ENCODE measurements at places on chromosomes 5 and 9.

DNA sequence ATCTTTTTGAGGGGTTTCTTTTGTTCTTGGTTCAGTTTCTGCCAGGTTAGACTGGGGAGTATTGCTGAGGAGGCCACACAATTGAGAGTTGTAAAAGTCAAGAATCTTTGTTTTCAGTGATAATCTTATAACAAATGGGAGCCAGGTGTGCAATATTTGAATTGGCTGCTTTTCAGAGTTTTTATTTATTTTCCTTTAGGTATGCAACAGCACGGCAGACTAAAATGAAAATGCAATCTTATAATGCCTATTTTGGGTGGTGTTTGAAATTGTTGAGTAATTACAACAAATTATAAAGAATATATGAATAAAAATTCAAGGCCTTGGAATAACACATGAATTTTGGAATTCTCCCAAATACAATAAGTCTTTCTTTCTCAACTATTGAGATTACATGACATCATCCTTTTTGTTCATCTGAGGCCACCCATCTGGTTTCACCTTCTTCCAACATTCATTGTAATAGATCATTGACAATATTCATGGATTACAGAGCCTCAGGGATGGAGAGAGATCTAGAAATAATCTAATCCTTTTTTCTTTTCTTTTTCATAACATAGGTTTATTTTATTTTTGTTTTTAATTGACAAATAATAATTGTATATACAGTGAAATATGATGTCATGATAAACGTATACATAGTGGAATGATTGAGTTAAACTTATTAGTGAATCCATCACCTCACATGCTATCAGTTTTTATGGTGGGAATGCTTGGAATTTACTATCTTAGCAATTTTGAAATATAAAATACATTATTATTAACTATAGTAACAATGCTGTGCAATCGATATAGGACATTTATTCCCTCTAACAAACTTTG is 1061.0 kb downstream of the NR2F1-AS1 start:
- no peak for DNase-seq

- no peak for DNase-seq
Measured at GRCh38 chr5:180486636-180487149, 7.5 kb upstream of the CNOT6 start.

DNA sequence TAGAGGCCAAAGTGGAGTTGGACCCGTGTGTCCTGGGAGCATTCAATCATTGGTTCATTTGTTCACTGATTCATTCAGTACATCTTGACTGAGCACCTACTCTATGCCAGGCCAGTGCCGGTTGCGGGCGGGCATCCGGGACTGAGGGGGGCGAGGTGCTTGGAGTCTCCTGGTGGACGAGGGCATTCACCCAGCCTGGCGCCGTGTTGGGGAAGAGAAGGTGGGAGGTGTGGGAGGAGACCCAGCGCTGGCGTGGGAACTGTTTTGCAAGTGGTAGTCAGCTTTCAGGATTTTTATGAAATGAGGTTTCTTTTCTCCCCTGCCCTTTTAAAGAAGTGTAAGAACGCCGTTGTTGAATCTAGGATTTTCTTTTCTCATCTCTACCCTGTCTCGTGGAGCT is 37.2 kb downstream of the NCS1 start:
- DNase-seq, result no peak

GRCh38 chr9:4600368-4600767 is 61.7 kb upstream of the PLPP6 start:
- DNase-seq, result no peak

- no peak for DNase-seq
Measured at GRCh38 chr5:143860211-143860610, 48.2 kb downstream of the HMHB1 start.

- DNase-seq, result no peak
Measured at GRCh38 chr5:115641948-115642347, 16.1 kb upstream of the TMED7 start.

DNA sequence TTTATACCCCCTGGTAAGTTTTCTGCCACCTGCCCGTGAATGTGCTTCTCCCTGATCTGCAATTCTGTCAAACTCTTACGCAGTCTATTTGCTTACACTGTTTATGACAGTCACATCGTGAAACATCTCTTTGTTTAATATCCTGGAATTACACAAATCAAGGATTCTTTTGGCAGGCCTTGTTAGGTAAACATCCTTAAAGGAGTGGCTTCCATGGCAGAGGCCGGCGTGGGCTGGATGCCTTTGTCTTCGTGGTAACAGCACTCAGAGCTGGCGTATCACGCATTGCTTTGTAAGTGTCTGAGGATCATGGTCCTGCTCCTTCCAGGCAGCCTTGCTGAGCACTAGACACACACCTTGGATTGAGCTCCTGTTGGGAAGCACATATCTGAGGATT is 145.7 kb downstream of the IRX1 start:
- DNase-seq, result no peak

GRCh38 chr5:38292228-38292627 is 33.9 kb downstream of the EGFLAM start:
- DNase-seq, result no peak

GRCh38 chr9:99563364-99563763 is 258.3 kb upstream of the NR4A3 start:
- no peak for DNase-seq

DNA sequence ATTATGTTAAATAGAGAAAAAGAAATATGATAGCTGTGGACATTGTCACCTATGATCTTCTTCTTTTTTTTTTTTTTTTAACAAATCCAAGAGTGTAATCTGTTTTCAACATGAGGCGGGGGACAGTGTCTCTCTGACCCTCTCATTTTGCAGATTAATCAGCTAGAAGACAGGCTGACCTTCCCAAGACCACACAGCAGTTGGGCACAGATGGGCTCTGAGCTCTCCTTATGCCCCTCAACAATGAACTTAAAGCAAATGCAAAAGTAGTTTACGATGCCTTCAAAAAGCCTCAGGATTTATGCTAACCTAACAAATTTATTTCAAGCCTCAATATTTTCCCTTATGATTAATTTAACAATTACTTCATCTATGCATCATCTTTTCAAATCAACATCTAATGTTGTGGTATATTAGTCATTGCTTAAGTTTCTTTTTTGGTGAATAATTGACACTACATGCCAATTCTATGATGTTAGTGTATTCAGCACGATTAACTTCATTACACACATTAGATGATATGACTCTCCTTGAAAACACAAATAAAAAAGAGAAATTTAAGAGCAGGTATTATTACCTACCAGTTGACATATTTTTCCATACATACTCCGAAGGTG is 7.4 kb downstream of the NFIL3 start:
- DNase-seq, result no peak

DNA sequence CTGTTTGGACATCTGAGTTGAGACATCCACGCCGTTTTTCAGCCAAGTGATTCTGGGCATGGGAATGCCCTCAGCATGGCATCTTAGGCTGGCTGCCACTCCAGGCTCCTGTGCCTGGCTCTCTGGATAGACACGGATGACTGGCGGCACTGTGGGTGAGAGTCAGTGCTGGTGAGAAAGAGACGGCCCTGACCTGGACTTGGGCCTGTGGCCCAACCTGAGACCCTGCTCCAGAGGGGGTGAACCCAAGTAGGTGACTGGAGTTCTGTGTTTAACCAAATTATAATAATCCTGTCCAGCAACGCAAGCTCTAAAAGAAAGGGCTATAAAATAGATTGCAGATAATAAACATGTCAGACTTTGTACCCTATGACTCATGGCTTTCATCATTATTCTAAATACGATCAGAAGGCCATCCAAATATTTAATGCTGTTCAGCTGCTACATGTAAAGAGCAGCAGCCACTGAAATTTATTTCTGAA is 173.9 kb downstream of the HSPA4 start:
- no peak for DNase-seq

DNA sequence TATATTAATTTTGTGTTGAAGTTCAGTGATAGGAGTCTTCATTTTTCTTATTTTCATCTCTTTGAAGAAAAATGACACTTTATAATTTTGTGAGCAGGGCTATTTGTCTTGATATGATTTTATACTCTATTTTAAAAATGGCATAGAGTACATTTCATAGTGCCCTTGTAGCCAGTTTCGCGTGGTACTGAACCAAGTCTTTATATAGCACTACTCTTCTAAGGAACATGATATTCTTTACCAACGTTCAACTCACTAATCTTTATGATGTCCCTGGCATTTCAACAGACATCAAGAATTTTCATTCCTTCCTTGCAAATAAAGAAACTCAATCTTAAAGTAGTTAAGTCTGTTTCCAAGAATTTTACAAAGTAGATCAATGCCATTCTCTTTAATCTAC is 41.5 kb upstream of the HOMER1 start:
- DNase-seq, result no peak

DNA sequence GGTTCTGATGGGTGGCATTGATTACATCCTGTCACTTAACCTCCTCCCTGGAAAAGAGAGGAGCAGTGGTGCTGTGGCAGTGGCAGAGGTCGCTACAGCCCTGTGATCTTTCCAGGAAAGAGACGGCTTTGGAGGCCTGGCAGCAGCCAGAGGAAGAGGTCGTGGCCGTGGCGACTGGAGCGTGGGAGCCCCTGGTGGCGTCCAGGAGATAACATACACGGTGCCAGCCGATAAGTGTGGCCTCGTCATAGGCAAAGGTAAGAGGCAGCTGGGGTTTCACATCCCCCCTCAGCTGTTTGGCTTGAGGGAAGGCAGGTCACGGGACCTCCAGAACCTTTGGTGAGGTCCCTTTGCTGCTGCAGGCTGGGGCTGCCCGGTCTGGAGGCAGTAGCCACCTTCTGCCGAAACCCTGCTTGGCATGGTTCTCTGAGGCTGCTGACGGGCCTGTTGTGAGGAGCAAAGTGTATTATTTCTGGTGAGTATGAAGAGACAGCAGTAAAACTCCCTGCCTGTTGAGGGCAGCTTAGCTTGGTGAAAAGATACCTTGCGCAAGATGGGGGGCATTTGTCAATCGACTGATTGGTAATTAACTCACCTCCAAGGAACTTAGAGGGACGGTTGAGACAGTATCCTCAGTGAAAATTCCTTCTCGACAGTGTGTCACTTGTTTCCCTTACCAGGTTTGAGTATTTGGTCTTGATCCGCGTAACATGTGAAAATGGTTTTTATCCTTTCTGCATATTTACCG is 38.0 kb upstream of the PRDM12 start:
- DNase-seq, result no peak

- DNase-seq, result no peak
Measured at GRCh38 chr5:90530736-90531487, 1.5 kb upstream of the LYSMD3 start.

DNA sequence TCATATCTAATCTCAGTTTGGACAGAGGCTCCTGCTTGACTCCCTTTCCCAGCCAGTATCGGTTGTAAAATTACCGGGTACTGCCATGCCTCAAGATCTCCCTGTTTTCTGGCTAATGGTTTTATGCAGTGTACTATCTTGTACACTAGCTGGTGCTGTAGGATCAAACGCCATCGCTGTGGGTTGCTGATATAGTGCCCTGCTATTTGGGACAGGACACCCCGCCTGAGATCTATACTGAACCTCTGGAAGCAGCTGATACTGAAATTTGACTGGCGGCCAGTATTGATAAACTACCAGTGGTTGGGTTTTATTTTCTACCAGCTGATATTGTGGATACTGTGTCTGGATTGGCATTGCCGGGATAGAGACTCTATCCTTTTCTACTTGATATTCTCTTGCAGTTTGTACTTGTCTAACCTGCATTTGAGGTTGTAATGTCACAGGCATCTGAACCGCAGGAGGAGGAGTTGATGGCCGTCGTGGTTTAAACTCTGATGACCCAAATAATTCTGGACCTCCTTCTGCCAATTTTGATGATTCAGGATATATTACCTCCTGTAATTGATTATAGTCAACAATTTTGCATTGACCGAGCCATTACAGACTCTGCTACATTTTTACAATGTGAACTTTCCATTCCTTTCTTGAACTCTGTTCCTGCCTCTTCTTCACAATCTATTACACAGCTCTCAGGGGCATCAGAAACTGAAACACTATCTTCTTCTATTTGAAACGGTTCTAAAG is 112.5 kb upstream of the LARP1 start:
- DNase-seq, result no peak

DNA sequence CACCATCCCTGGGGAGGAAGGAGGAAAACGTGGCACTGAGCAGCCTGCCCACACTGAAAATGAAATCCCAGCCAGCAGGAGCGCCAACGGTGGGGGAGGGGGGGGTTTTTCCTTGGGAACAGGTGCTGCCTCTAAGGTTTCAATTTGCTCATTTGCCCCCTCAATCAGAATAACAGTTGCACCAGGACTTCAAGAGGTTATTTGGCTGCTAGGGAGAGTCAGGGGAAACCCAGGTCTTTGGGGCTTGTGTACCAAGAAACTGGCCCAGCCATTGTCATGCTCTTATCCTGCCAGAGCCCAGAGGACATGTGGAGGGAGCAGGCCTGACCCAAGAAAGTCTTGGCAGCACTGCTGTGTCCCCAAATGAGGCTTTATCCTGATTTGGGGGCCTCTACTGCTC is 66.5 kb downstream of the NDFIP1 start:
- no peak for DNase-seq

DNA sequence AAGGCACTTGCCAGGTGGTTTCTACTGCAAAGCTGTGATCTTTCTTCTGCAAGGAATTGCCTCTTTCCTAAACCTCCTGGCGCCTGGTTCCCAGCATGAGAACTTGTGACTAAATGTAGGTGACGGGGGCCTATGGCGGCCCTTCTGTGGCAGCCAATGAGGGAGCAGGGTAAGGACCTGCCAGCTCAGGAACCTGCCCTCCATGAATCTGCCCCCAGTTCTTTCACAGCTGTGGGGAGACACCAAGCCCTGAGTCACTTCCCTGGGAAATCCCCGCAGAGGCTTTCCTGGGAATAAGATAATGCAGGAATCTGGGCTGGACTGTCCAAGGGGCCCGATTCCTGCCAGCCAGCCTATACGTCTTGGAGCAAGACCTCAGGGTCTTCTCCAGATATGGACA is 56.7 kb upstream of the CTNNA1 start:
- DNase-seq, result no peak

DNA sequence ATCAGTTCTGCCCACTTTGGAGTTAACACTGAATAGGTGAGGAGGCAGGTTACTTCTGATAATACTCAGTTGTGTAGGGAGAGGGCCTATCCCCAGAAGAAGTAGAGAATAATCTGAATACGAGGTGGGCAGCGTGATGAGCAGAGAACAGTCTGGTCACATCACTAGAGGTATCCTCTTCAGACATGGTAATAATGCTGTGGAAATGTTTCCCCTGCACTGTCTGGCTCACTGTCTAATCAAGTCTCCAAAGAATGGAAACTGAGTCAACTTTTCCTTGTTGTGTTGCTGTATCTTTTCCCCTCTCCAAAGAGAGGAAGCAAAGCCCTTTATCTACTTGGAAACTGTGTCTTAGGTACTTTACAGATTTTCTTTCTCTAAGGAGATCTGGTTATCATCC is 110.9 kb upstream of the ANKRD55 start:
- no peak for DNase-seq

DNA sequence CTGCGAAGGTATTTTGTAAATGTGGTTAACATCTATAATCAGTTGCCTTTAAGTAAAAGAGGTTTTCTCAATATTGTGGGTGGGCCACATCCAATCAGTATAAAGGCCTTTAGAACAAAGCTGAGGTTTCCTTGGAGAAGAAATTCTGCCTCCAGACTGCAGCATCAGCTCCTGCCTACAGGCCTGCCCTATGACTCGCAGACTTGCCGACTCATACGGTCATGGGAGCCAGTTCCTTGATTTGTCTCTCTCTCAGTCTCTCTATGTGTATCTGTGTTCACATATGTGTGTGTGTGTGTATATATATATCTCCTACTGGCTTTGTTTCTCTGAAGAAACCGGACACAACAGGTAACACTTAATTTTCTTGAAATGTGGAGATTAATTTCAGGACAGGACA is 45.3 kb downstream of the SLC36A1 start:
- DNase-seq, result no peak

Measured in stimulated activated CD8-positive, alpha-beta memory T cell treated with anti-CD3 and anti-CD28 coated beads, Interleukin-4, amount 100 ng/mL, for 1 hour (primary cell).